Activated CD4-positive, alpha-beta T cell treated with anti-CD3 and anti-CD28 coated beads for 4 hours (primary cell): ENCODE measurements at places on chromosomes 3 and 15.

DNA sequence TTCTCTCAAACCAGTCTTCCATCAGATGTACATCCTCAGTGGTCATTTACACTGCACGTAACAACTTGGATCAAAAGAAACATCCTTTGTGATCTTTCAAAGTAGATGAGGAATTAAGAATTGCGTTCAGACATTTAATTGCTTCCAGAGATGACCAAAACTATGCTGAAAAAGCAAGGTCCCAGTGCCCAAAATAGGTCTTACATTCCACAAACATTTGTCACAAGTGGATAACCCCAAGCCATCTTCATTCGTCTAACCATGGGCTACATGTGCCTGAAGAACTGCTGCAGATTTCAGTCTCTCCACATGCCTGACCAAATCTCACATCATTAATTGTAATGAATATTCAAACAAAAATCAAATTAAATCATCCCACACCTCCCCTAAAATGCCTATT is 273.6 kb downstream of the SHOX2 start:
- no peak for DNase-seq

DNA sequence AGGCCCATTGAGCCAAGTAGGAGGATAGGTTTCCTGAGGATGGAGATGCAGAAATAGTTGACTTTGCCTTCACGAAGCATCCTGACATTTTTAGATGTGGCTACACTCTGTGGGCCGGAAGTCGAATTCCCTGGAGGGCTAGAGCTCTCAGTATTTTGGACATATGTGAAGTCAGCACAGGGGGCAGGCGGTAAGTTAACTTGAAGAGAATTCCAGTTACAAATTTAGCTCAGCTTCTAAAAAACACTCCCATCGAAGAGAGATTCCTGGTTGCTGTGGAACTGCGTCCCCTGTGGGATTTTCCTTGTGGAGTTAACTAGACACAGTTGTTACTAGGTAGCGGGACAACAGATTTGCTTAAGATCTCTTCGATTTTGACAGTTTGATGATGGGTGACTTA is 161.9 kb upstream of the RGMA start:
- no peak for DNase-seq

DNA sequence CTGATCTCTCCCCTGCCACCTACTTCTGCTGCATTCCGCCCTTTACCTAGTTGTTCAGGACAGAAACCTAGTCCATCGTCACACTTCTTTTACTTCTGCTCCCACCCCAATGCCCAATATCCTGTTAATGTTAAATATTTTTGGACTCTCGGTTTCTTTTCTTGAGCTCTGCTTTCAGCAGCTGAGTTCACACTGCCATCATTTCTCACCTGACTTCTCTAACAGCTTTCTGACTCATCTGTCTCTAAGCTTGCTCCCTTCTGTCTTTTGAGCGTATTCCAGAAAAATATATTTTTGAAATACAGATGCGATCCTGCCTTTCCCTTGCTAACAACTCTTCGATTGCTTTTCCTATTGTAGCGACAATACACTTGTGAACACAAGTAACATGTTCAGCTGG is 183.4 kb downstream of the KLHL25 start:
- DNase-seq = no peak

GRCh38 chr3:148255981-148256969 is 441.4 kb upstream of the AGTR1 start:
- DNase-seq = no peak

- DNase-seq = no peak
Measured at GRCh38 chr15:65751431-65751830, 40.7 kb downstream of the DENND4A start.

- no peak for DNase-seq
Measured at GRCh38 chr3:143753456-143753855, 94.8 kb downstream of the SLC9A9 start.

- DNase-seq = no peak
Measured at GRCh38 chr15:89817701-89818280, 3.1 kb upstream of the ANPEP start.
